Brain pericyte (primary cell): ENCODE measurements at places on chromosomes 2 and 18.

- no peak for DNase-seq
These were observed 69.0 kb downstream of the TXNL1 start for GRCh38 chr18:56569416-56569815.

DNA sequence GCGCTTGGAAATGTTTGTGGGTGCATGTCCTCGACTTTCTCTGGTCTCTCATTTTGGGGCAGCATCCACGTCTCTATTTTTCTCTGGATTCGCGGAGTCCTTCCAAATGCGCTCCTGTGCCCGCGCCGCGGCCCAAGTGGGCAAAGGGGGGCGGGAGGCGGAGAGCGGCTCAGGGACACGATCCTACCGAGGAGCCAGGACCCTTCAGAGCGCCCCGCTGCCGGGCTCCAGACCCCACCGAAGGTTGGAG lies 990 bp downstream of the EPAS1 start:
- no peak for DNase-seq

DNA sequence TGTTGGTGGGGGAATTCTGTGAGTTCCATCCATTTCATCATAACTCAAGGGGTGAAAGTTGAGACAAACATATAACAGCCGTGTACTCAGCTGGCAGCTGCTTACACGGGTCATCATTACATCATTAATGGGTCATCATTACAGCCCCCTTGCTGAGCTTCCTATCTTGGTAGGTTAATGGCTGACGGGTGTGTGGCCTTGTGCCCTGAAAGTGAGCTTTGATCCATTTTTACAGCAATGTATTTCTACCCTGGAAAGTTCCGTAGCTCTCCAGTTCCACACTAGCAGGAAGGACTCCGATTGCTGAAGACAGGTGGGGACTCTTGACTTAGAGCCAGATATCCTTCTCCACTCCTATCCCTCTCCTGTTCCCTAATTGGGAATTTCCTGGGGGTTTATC lies 105.2 kb upstream of the DLX2 start:
- DNase-seq = no peak

DNA sequence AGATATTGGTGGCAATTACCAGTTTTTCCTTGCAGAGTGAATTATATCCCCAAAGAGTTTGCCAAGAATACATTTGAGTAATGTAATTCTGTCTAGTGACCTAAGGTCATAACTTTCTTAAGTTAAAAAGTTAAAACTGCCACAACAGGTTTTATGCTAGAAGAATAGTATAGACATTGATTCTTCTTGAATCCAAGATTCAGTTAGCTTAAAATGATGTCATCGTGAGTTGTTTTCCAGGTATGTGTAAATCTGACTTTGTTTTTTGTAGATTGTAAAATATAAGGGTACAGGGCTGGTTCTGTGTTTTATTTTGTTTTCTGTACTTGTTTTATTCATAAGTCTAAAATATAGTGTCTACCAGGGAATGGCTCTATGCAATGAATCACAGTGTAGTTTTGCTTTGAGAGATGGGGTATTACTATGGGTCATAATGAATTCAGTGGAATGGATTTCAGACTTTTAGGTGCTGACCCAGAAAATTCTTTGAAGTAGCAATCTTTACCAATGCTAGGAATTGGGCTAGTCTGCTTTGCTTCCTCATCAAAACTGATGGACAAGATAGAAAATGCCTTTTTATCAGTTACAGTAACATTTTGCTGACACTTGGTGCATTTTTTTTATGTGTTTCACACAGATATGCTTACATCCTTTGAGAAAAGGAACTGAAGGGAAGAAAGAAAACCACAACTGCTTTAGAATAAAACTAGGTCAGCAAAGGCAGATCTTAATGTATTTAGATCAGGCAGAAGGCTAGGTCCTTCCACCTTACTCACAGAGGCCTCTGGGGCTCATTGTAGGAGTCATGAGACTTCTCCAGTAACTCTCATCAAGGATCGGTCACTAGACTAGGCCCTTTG lies 20.8 kb upstream of the MGAT5 start:
- DNase-seq = no peak

- DNase-seq = no peak
These were observed 47.7 kb downstream of the PAX8 start for GRCh38 chr2:113231064-113231463.

DNA sequence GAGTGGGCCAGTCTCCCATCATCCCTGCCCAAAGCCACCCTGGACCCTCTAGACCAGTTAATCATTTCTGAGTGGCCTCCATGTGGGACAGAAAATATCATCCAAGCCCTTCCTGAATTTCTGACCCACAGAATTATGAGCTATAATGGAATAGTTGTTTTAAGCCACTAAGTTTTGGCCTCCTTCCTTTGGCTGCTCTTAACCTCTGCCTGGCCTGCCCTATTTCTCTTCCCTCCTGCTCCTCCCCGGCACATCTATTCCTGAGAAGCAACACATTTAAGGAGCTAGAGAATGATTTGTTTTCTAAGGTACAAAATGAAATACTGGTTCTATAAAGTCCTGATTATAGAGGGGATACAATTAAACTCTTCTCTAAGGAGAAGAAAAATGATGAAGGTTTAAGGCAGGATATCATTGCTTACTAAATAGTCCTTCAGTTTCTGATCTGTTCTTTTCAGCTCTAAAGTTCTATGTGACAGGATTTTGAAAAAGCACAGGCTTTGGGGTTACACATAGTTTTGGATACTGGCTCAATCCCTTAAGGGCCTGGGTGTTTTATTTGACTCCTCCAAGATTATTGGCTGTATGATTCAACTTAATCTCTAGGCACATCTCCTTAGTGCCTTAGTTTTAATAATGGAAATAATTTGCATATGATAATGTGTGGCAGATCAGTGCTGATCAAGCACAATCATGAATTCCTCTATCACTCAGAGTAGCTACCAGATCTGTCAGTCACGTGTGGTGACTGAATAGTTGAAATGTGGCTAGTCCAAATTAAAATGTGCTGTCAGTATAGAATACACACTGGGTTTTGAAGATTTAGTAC lies 240.3 kb downstream of the VAPA start:
- no peak for DNase-seq

DNA sequence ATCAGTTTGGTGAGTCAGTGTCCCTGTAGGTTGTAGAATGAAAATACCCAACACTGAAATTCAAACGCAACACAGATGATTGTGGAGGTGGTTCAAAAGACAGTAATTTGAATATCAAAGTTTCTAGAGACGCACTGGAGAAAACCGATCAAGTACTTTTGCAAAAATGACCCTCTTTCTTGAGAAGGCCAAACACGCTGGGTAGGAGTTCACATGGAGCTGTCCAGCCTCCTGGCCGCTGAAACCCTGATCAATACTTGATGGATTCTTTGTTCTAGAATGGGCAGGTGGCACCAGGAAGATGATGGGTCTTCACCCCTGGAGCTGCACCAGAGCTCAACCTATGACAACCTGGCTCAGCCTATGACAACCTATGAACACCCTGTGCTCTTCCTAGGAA lies 39.7 kb upstream of the UBE2F start:
- DNase-seq = no peak

- no peak for DNase-seq
These were observed 51.5 kb downstream of the TMEM18 start for GRCh38 chr2:625415-626333.

- no peak for DNase-seq
These were observed 15.1 kb downstream of the RDH14 start for GRCh38 chr2:18545384-18545783.

- DNase-seq = no peak
These were observed 72.1 kb downstream of the ACOXL start for GRCh38 chr2:110804433-110804832.

DNA sequence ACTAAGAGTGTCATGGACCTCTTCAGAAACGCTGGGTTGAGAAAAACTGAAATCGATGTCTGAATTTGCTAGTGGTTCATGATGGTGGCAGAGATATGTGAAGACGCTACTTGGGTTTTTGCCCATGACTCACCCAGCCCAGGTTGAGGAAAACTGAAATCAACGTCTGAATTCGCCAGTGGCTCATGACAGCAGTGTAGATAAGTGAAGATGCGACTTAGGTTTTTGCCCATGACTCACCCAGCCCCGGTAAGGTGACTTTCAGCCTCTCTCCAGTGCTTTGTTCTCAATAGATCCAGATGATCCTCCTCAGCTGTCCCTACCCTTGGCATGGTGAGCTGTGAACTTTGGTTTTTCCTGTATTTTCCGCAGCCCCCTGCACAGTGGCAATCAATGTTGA lies 105.3 kb upstream of the SIX3 start:
- DNase-seq = no peak

DNA sequence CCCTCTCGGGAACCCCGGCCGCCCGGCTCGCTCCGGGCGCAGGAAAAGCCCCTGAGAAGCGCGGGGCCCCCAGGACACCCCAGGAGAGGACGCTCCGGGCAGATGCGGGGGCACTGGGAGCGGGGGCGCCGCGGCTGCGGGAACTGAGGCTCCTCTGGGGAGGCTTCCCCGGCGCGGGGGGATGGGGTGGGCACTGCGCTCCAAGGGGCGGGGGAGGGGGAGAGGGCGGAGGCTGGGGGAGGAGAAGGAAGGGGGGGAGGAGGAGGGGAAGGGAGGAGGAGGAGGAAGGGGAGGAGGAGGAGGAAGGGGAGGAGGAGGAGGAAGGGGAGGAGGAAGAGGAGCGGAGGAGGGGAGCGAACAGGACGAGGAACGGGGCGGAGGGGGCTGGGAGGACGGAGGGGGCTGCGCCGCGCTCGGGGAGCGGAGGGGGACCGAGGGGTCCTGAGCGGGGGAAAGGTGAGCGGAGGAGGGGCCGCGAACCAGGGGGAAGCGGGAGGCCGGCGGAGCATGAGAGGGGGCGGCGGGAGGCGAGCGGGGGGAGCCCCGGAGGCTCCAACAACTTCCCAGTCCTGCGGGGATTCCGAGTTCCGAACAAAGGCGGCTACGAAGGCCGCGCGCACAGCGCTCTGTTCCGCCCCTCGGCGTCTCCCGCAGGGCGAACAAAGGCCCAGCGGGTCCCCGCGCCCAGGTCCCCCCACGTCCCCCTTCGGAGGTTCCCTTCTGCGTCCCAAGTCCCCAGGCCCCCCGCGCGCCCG lies 742 bp downstream of the PXDN start:
- DNase-seq = no peak

DNA sequence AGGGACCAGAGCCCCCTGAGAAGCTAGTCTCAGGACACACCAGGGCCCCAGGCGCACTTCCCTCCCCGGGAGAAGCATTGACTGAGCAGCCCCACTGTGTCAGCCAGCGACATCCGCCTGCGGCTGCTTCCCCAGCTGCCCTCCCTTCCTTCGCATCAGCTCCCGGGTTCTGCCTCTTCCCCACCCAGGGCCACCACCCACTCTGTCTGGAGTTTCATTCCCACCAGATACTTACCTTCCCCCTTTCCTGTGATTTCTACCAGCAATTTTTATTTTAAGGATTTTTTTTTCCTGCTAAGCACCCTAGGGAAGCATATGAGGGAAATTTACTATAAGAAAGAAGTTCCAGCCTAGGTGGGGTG lies 99.2 kb downstream of the SMAD7 start:
- DNase-seq = no peak

DNA sequence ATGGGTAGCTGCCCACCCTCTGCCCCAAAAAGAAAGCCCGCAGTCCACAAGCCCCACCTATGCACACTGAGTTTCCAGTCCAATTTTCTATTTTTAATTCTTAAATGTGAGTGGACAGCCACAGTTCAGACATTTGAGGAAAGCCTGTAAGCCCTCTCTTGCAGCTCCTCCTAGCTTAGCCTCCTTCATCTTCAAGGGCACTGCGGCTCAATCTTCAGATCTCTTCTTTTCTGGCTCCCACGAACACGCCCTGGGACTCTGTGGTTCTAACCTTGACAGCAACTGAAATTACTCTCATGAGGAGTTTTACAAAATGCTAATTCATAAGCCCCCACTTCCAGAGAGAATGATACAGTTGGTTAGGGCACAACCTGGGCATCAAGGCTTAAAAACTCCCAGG lies 144.0 kb downstream of the MSH2 start:
- DNase-seq = no peak

- DNase-seq = no peak
These were observed 515.8 kb downstream of the GALR1 start for GRCh38 chr18:77765468-77765867.

- DNase-seq = no peak
These were observed 186.8 kb upstream of the CTAGE1 start for GRCh38 chr18:22604390-22604985.

GRCh38 chr18:59660786-59661743 lies 36.2 kb downstream of the CCBE1 start:
- no peak for DNase-seq

DNA sequence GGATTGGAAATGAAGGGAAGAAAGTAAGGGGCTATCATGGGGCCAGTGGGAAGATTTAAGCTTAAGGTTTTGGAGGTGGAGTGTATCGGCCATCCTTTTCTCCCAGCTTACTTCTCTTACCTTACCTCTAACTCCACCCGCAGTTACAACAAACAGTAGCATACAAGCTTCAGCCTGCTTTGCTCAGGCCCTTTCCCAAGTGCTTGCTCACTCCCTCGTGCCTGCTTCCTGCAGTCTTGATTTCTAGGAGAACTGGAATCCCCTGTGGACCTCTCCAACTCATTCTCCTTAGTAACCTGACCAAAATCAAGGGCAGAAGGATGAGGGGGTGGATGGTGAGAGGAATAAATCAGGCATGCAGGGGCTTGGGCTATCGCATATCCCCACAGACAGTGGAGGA lies 5.8 kb upstream of the LYG2 start:
- DNase-seq = no peak

- no peak for DNase-seq
These were observed 65.1 kb downstream of the GAREM1 start for GRCh38 chr18:32405588-32405987.

DNA sequence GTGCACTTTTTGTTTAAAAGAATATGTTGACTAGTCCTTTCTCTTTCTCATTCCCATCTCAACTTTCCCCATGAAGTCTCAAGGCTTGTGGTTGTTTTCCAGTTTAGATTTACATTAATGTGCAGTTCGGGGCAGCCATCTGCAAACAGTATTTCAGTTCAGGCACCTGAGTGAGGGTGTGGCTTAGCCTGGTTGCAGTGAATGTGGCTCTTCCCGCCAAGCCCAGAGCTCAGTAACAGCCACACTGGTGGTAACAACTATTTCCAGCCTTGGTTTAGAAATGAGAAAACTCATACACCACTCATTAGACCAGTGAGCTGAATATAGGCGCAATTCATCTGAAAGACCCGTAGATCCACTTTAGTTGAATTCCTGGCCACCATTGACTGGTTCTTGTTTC lies 394.3 kb downstream of the CMPK2 start:
- DNase-seq = no peak

- peak; percentile 89 for DNase-seq
These were observed 28.8 kb downstream of the STEAP3 start for GRCh38 chr2:119252186-119253113.

GRCh38 chr2:72191441-72191840 lies 43.8 kb upstream of the CYP26B1 start:
- no peak for DNase-seq

- no peak for DNase-seq
These were observed 195.9 kb downstream of the NEDD4L start for GRCh38 chr18:58239879-58240278.

DNA sequence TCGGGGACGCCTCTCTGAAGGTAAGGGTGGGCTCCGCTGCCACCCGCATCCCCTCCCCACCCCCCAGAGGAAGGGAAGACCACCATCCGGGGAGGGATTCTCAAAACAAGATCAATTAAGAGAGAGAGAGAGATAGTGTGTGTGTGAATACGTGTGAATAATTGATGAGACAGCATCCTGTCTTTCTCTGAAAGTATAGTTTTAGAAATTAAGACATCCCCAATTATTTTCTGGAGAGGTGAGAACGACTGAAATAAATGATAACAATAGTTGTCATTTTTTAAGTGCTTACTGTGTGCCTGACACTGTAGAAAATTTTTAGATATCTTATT lies 751 bp downstream of the IL18R1 start:
- DNase-seq = no peak

GRCh38 chr2:219638948-219639755 lies 11.7 kb downstream of the SLC4A3 start:
- DNase-seq = no peak
